Endodermal cell (in vitro differentiated cells): ENCODE measurements at places on chromosomes 16 and 17.

DNA sequence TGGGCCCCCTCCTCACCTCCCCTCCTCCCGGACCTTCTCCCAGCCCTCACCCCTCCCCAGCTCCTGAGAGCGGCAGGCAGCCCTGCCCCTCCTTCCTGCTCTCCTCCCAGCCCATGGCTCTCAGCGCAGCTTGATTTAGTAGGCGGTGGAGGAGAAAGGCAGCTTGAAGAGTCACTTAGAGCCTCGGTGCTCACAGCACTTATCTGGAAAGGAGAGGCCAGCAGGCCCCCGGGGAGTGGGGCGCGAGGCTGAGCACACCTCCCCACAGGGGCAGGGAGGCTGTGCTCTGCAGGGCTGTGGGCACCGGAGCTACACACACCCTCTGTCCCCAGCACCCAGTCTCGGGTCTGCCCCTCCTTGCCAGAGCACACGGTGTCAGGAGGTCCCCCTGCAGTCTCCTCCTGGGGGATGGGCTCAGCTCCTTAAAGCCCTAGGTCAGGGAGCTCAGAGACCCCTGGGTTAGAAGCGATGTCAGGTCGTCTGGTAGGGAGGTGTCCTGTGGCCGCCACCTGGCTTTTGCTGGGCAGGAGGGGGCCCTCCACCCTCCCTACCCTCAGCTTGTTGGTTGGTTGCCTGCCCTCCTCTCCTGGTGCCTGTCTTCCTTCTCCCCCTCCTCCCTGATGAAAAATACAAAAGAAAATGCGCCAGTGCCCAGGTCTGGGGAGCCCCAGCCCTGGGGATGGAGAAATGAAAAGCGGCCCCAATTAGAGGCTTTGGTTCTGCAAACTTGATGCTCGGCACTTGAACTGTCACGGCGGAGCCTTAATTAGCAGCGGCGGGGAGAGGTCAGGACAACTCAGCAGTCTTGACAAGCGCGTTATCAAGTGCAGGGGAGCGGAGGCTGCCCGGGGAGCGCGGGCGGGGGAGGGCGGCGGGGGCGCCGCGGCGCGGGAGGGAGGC lies 151.1 kb upstream of the GSE1 start:
- no peaks in the 10 kb centered on the region for H3K36me3 ChIP-seq
- peak overlapping the region; percentile 68 for H3K27ac ChIP-seq
- H3K27me3 ChIP-seq, result peaks cover 15% of the 10 kb centered on the region
- peaks cover 21% of the 10 kb centered on the region for H3K4me1 ChIP-seq

GRCh38 chr17:33113276-33113990 lies 121.8 kb downstream of the SPACA3 start:
- H3K27ac ChIP-seq, result no peak overlapping the region
- H3K4me3 ChIP-seq, result no peak overlapping the region
- H3K36me3 ChIP-seq, result no peaks in the 10 kb centered on the region
- no peak for DNase-seq
- H3K4me1 ChIP-seq, result no peaks in the 10 kb centered on the region
- peaks cover 9% of the 10 kb centered on the region for H3K27me3 ChIP-seq

DNA sequence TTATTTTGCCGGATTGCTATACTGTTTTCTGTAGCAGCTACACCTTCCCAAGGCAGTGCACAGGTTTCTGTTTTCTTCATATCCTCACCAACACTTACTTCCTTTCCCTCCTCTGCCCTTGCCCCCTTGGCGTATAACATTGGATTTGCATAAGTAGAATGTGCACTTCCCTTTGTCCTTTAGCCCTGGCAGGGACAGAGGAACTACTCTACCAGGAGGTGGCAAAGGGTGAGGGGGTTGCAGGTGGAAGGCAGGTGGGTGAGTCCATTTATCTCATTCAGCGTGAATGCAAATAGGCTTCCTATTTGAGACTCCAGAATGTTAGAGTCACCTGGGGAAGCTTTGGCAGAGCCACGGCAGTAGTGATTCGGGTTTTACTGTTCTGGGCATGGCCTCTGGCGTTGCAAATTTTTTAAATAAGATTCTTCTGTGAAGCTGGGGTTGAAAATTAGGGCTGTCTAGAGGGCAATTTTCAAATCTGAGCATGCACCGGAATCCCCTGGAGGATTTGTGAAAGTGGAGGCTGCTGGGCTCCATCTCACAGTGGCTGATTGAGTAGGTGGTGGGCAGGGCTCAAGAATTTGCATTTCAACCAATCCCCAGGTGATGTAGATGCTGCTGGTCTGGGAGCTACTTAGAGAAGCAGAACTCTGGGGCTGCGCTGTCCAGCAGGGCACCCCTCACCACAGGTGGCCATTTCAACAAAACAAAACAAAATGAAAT lies 84.7 kb downstream of the PLCG2 start:
- H3K27ac ChIP-seq, result no peak overlapping the region
- H3K4me1 ChIP-seq, result no peaks in the 10 kb centered on the region
- peaks cover 9% of the 10 kb centered on the region for H3K36me3 ChIP-seq
- H3K4me3 ChIP-seq, result no peak overlapping the region

DNA sequence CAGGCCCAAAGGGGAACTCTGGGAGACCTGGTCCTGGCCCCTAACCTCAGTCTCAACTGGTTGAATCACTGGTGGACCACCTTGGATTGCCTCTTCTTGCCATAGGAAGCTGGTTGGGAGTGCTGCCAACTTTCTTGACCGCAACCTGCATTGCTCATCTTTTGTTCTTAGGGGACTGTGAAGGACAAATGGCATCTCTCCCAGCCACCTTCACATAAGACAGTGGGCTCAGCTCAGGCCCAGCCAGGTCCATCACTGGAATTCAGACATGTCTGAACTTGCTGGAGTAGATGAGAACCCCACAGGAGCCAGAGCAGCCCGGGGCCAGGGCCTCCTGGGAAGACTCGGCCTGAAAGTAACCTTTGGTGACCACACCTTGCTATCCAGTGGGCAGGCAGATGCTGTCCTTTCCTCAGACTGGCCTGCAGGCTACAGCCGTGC lies 18.8 kb downstream of the ADORA2B start:
- H3K36me3 ChIP-seq, result no peaks in the 10 kb centered on the region
- no peak for DNase-seq
- H3K27me3 ChIP-seq, result no peaks in the 10 kb centered on the region
- H3K27ac ChIP-seq, result no peak overlapping the region
- H3K4me3 ChIP-seq, result no peak overlapping the region

GRCh38 chr17:53950207-53950857 lies 127.6 kb downstream of the KIF2B start:
- H3K4me1 ChIP-seq, result no peaks in the 10 kb centered on the region
- H3K27me3 ChIP-seq, result no peaks in the 10 kb centered on the region
- peak; percentile 85 for DNase-seq
- no peak overlapping the region for H3K27ac ChIP-seq

- peak; percentile 64 for DNase-seq
- no peak overlapping the region for H3K4me3 ChIP-seq
- H3K27me3 ChIP-seq, result no peaks in the 10 kb centered on the region
Measured at GRCh38 chr16:55876854-55877253, 1.7 kb upstream of the CES5A start.

DNA sequence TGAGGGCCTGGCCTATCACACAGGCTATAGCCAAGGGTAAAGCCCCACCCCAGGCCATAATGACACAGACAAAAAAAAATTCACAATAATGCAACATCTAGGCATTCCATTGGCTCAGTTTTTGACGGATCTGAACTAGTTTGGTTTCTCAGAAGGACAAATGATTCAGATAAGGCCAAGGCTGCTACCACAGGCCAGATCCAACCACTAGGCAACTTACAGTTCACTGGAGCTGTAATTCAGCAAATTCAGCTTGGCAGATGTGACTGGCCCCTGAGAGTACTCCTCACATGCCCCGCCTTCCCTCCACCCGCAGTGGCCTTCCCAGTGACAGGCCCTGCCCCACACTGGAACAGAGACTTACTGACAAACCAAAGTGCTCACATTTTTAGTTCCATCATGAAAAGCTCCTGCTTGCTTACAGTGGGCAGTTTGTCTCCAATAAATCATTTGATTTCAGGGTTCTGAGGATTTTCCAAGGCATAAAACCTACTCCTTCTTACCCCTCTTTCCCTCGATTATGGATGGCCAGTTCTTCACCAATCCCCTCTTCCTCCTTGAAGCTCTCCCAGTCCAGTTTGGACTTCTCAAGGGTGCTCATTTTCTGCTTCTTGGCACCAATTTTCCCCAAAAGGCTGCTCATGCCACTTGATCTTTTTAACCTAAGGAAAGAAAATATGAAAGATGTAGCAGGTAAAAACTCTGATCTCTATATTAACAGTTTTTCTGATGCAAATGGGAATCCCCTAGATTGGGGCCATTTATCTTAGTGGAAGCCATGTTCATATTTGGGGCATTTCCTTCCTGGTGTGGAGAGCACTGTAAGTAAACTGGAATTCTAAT lies 53.3 kb upstream of the BCAR1 start:
- H3K27me3 ChIP-seq, result no peaks in the 10 kb centered on the region
- peak overlapping the region; percentile 19 for H3K27ac ChIP-seq
- H3K4me3 ChIP-seq, result no peak overlapping the region
- peaks cover 10% of the 10 kb centered on the region for H3K4me1 ChIP-seq
- peaks cover 37% of the 10 kb centered on the region for H3K36me3 ChIP-seq
- DNase-seq, result no peak

DNA sequence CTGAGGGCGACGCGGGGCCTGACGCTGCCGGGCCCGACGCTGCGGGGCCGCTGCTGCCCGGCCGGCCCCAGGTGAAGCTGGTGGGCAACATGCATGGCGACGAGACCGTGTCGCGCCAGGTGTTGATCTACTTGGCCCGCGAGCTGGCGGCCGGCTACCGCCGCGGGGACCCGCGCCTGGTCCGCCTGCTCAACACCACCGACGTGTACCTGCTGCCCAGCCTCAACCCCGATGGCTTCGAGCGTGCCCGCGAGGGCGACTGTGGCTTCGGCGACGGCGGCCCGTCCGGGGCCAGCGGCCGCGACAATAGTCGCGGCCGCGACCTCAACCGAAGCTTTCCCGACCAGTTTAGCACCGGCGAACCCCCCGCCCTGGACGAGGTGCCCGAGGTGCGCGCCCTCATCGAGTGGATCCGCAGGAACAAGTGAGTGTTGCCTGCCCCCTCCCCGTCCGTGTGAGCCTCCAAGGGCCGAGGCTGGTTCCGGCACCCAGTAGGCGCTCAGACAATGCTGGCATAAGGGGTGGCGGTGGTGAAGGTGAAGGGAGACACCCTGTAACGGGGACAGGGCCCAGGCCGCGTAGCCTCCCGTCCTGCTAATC lies 676 bp downstream of the CPD start:
- H3K27me3 ChIP-seq, result peaks cover 7% of the 10 kb centered on the region
- peak; percentile 77 for DNase-seq
- H3K36me3 ChIP-seq, result no peaks in the 10 kb centered on the region
- peaks cover 18% of the 10 kb centered on the region for H3K4me1 ChIP-seq
- peak overlapping the region; percentile 92 for H3K4me3 ChIP-seq

DNA sequence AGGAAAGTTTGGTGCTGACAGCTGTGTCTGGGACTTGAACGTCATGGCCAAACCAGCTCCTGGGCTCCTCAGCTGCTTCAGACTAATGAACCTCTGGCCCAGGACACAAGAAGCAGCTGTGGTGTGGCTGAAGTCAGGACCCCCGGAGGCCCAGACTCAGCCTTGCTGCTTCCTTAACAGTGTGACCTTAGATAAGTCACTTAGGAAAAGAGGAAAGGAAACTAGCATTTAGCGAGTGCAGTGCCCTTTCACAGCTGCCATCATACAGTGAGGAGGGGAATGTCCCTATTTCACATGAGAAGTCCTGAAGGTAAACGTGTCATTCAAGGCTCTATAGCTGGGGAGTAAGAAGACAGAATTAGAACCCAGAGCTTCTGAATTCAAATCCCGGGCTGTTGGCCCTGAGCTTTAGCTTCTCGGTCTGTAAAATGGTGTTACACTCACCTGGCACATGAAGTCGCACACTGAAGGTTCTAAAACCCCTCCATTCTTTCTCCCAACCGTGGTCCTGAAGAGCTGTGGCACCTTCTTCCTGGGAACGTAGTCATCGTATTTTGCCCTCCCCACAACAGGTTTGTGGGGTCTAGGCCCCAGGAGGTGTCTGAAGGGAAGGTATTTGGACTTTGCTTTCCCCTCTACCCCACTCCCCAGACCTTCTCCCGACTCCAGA lies 910 bp upstream of the RAMP2 start:
- no peaks in the 10 kb centered on the region for H3K36me3 ChIP-seq
- peaks cover 49% of the 10 kb centered on the region for H3K27me3 ChIP-seq
- H3K27ac ChIP-seq, result no peak overlapping the region
- no peak for DNase-seq
- H3K4me3 ChIP-seq, result peak overlapping the region; percentile 58

DNA sequence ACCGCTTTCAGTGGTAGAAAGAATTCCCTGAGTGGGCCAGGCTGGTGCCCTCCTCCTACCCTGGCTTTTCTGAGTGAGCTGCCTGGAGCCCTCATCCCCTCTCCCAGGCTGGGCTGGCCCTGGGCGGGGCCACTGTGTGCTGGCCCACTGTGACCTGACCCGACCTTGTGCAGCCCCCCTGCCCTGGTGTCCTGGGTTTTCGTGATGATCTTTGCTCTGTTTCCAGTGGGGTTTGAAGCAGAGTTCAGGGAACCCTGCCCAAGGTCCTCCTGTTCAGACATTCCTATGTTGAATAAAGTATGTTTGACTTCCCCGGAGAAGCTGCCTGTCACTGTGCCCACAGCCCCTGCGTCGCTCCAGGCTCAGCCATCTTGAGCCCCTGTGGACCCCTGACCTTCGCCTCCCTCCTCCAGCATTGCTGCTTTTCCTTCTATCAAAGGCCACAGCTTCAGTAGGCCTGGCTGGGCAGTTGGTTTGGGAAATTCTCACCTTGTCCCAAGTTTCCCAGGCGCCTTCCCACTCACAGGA lies 13.7 kb upstream of the NAGLU start:
- no peak overlapping the region for H3K4me3 ChIP-seq
- DNase-seq, result peak; percentile 43
- no peaks in the 10 kb centered on the region for H3K27me3 ChIP-seq
- H3K36me3 ChIP-seq, result peaks cover 14% of the 10 kb centered on the region

DNA sequence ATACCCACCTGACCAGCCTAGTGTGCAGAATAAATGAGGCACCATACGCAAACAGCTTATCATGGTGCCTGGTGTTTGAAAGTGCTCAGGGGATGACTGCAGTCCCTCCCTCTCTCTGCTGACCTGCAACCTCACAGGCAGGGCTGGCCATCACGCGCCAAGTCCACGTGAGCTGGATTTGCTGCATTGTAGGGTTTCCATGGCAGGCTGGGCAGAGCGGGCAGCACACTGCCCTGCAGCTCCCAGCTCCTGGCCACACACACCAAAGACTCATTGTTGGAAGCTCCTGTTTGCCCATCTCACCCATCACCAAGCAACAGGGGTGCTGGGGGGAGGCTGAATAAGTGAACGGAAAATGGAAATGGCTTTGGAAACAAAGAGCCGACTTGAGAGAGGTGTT lies 81.8 kb downstream of the IRX3 start:
- no peaks in the 10 kb centered on the region for H3K36me3 ChIP-seq
- H3K4me1 ChIP-seq, result peaks cover 3% of the 10 kb centered on the region
- no peak for DNase-seq
- peaks cover 3% of the 10 kb centered on the region for H3K27me3 ChIP-seq
